PC-3 (cell line): ENCODE measurements at places on chromosomes 11 and 22. TPM values are rescaled to one million over a fixed set of nuclear protein-coding genes. Genes with fewer than 3 reads are reported as not detected.

The C2CD3 gene
- total RNA-seq = 27.3 and 32.6 TPM in 2 replicates

GRCh38 chr22:45423524-45423923 is 10.0 kb downstream of the RIBC2 start:
- no peak for DNase-seq

GRCh38 chr11:70577258-70577603 is 178.9 kb downstream of the CTTN start:
- DNase-seq = no peak

DNA sequence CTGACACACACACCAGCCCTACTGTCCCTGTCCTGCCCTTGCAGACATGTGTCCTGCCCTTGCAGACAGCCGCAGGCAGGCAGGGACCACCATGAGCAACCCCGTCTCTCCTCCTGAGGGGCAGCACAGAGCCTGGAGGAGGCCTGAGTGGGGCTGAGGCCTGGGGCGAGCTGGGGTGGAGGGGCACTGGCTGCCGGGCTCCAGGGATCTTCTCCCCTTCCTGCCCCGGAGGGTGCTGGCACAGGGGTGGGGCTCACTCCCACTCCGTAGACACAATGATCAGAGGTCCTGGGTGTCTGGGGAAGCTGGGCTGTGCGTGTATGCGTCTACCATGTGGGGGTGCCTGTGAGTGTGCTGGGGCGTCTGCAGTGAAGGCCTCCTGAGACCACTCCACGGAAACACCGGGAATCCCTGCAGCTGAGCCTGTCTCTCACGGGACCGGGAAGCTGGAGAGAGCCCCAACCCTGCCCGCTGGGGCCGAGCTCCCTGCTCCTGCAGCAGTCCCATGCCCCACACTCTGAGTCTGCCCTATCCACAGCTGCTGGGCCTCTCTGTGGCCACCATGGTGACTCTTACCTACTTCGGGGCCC is 588 bp downstream of the TSPAN32 start:
- no peak for DNase-seq

- DNase-seq = no peak
Observed at GRCh38 chr11:33454264-33454663, 197.1 kb downstream of the HIPK3 start.

The ALKBH3 gene
- total RNA-seq = 55.5 and 60.2 TPM in 2 replicates

GRCh38 chr11:33449798-33450197 is 192.6 kb downstream of the HIPK3 start:
- DNase-seq = peak; percentile 87

The TEAD1 gene
- 70.2 and 148 TPM in 2 replicates for total RNA-seq

GRCh38 chr11:35330156-35330889 is 89.0 kb downstream of the SLC1A2 start:
- no peak for DNase-seq

DNA sequence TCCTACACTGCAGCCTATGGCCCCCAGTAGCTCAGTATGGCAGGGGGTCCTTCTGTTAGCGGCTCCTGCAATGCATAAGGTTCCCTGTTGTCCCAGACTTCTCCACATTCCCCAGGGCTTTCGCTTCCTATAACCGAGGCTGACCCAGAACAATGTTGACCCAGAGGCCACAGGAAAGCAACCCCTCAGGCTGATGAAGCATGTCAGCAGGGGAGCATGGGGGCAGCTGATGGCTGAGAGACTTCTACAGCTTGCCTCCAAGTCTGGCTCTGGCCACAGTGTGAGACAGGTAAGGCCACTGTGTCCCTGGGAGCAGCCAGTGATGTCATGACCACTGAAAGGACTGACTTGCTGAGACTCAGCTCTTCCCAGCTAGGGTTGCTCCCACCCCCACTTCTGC is 12.5 kb upstream of the PPFIBP2 start:
- no peak for DNase-seq
